Esophagus squamous epithelium (tissue), 5 donors: ENCODE measurements at places on chromosomes 7 and 10.

- no peak for DNase-seq
Measured at GRCh38 chr7:149284343-149284742, 22.3 kb downstream of the ZNF783 start.

- no peak for DNase-seq
Measured at GRCh38 chr10:84138478-84139125, 707 bp upstream of the GHITM start.

GRCh38 chr7:1455955-1456354 is 3.3 kb downstream of the MICALL2 start:
- no peak for DNase-seq

DNA sequence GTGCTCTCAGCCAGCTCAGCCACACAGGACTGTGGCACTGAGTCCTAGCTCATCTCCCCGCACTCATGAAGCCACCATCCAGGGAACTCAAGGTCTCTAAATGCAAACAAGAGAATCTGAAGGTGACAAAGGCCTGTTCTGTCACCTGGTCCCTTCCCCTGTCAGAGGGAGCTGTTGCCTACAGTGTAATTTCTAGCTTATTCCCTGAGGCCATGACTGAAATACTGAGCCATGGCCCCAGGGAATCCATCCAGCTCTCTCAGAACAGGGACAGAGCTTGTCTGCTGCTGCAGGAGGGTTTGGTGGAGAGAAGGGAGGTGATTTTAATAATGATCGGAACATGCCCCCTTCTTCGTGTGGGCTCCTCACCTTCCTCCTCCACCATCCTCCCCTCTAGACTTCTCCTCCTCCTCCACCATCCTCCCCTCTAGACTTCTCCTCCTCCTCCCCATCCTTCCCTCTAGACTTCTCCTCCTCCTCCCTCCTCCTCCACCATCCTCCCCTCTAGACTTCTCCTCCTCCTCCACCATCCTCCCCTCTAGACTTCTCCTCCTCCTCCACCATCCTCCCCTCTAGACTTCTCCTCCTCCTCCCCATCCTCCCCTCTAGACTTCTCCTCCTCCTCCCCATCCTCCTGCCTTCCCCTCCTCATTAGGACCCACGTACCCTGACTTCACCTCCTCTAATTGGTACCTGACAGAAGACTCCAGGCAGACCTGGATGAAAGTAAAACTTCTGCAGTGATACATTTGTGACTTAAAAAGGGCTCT is 338.0 kb upstream of the MKI67 start:
- DNase-seq = no peak

DNA sequence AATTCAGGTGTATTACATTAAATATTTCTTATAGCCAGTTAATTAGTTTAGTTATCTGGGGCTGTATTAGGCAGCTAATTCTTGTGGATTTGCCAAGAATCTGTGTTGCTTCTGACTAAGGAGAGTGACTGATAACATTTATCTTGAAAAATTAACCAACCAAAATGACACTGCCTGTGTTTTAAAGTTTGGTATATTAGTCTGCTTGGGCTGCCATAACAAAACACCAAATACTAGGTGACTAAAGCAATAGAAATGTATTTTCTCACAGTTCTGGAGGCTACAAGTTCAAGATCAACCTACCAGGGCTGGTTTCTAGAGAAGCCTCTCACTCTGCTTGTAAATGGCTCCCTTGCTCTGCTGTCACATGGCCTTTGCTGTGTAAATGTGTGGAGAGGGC is 12.9 kb downstream of the EXOC4 start:
- no peak for DNase-seq

DNA sequence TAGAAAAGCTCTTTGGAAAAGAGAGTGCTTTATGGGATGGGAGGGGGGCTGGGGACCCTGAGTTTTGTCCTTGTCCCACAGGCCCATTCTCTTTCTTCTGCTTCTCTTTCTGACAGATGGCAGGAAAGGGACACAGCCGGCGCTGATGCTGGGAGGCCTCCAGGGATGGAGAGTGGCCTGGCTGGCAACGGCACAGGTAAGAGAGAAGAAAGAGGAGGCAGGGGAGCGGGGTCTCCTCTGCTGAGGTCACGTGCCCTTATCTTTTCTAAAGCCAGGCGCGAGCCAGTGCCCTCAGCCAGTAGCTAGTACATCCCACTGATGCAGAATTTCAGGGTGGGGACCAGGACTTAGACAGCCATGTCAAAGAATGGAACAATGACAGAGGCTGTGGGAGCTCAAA is 9.2 kb downstream of the ZNF775 start:
- DNase-seq = no peak

DNA sequence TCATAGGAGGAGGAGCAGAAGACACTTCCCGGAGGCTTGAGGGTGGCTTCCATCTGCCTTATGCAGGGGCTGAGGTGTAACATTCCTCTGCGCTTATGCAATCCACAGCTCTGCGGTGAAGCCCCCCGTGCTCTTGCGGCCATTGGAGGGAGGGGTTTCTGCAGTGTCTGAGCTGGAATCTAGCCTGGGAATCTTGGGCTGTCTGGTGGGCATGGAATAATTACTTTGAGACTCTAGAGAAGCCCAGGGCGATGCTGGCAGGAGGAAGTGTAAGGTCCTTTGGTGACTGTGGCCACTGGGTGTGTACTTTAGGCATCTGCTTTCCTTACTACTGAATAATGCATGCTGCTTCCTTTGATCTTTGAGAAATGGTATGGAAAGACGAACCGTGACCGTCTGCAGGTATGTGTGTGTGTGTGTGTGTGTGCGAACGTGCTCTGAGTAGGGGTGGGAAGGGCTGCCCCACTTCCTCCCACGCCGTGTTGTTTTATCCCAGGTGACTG is 181.0 kb downstream of the PRPF18 start:
- no peak for DNase-seq

GRCh38 chr10:61108915-61109314 is 164.9 kb upstream of the RHOBTB1 start:
- no peak for DNase-seq

- no peak for DNase-seq
Measured at GRCh38 chr10:50439806-50440205, 183.9 kb downstream of the SGMS1 start.

- no peak for DNase-seq
Measured at GRCh38 chr10:59878289-59878688, 28.1 kb downstream of the CCDC6 start.

GRCh38 chr10:89792187-89792586 is 90.8 kb downstream of the KIF20B start:
- DNase-seq = no peak

- no peak for DNase-seq
Measured at GRCh38 chr7:89623018-89623672, 531.1 kb upstream of the STEAP1 start.

GRCh38 chr10:58240531-58240930 is 27.2 kb downstream of the IPMK start:
- DNase-seq = no peak

- no peak for DNase-seq
Measured at GRCh38 chr7:32058002-32058401, 12.2 kb downstream of the PDE1C start.

DNA sequence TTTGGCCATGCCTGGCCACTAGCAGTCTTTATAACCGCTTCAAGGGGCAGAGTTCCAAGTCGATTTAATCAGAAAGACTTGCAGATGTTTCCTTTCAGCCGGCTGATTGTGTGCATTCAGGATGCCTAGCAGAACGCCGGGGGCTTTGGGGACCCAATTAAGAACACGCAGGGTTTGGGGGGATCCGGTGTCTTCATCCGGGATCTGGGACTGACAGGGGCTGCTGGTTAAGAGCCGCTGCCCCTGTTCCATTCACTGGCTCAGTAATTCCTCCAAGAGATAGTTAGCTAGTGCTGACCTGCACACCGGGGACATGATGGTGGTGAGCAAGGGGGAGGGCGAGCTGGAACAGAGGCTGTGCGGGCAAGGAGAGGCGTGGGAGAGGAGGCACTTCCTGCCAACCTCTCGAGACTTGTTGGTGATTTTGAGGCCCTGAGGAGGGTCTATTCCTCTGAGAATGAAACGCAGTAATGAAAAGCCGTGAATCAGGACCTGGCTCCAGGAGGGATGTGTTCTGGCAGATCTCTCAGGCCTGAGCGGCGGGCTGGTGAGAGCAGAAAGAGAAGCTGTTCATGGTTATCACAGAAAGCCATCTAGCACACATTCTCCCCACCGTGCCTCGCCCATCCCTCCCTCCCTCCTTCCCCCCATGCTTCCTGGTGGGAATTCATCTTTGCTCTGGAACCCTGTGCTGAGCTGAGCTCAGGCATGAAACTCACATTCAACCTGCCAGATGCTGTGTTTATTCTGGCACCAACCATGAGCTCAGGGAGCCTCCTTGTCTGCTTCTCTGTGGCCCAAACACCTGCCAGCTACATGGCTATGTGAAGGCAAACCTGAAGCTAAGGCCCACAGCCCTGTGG is 152.0 kb downstream of the CCDC3 start:
- no peak for DNase-seq

GRCh38 chr10:96038476-96039387 is 4.7 kb upstream of the CCNJ start:
- no peak for DNase-seq

DNA sequence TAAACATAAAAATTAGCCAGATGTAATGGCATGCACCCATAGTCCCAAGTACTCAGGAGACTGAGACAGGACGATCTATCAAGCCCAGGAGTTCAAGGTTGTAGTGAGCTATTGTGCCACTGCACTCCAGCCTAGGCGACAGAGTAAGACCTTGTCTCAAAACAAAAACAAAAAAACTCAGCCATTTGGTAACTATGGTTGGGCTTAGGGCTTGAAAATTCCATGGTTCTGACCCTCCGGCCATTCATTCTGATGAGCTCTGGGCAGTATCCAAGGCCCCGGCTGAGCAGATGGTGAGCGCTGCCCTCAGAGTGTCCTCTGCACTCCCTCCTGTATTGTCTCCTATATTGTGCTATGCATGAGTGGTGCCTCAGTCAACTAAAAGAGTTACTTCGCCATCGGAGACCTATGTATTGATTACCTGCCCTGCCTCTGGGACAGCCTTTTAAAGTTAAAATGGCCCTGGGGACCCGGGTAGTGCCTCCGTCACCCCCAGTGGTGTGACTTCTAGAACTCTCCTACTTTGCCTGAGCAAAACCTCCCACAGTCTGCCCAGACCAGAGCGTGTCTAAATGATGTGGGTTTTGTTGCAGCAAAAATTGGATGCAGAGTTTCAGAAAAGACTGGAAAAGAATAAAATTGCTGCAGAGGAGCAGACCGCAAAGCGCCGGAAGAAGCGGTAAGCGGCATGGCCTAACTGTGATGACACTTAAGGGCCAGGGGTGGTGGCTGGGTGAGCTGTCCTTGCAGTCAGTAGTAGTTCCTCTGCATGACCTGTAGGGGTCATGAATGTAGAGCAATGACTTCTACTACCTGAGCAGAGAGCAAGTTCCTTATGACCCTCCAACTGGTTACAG is 8.1 kb downstream of the PRKRIP1 start:
- no peak for DNase-seq

GRCh38 chr7:107939573-107940489 is 48.8 kb downstream of the DLD start:
- DNase-seq = no peak

DNA sequence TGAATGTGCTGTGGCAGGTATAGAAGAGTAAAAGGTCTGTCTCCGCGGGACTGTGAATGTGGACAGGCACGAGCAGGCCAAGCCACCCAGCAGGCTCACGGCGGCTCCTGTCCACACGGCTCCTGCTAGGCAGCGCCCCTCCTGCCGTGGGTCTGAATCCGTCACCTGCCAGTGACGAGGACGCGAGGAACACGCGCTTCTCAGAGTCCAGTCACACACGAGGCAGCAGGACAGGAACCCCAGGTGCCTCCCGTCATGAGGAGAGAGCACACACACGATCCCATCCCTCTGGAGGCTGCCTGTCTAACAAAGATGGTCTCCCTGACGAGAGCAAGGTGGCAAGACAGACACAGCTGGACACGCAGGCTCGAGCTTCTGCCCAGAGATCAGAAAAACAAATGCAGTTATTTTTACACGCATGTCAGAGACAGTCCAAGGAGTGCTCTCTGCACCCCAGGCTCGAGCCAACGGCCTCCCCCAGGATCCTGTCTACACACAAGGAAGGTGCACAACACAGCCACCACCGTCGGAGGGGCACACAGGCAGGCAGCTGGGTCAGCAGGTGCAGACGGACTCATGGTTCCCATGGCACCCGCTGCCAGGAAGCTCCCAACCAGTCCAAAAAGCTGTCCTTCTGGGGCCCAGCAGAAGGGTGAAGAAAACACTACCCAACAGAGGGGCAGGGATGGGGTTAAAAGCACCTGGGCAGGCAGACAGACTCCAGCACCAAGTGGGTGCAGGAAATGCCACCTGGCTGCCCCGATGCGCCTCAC is 103.2 kb downstream of the MAD1L1 start:
- DNase-seq = no peak

DNA sequence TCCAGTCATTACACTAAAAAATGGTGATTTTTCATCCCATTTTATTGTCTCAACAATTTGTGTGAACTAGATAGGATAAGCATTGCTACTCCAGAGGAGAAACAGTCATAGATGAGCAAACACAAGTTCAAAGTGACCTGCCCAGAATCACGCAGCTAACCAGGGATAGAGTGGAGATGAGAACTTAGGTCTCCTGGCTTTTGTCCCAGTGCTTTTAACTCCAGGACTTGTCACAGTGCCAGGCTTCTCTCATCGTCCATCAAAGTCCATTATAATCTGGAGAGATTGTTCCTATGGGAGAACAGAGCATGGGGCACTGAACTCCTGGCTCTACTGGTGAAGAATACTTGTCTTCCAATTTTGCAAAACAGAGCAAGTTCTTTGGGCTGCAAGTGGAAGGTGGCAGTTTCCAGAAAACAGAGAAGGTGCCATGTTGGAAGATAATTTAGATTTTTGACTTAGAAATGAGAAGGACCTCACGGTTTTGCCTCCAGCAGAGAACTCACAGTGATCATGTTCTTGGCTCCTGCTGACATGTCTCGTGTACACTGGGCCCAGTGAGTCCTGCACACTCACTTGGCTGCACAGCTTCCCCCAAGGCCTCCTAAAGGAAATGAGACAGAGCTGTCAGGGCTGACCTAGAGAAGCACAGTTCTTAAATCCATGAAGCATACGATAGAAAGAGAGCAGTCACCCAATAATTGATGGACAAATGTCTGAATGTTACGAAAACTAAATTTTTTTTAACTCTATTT is 322.9 kb upstream of the NRP1 start:
- no peak for DNase-seq

- no peak for DNase-seq
Measured at GRCh38 chr7:27585781-27586447, 76.8 kb downstream of the HIBADH start.

GRCh38 chr10:104641937-104642657 is 1.0 kb downstream of the SORCS3 start:
- DNase-seq = no peak

- DNase-seq = no peak
Measured at GRCh38 chr10:96606946-96607345, 20.1 kb upstream of the TM9SF3 start.

GRCh38 chr7:137147338-137147720 is 196.2 kb downstream of the PTN start:
- DNase-seq = no peak

- DNase-seq = no peak
Measured at GRCh38 chr10:50347394-50347802, 96.1 kb upstream of the ASAH2 start.

- no peak for DNase-seq
Measured at GRCh38 chr10:9743639-9744038, 1274.0 kb upstream of the CELF2 start.
